ENCODE measurements at places on chromosomes 5 and 9. TPM values are rescaled to one million over a fixed set of nuclear protein-coding genes. Genes with fewer than 3 reads are reported as not detected.

Gene OR4F3
- not detected for total RNA-seq

Gene FST
- total RNA-seq = 2.3 TPM

GRCh38 chr5:63135291-63135690 is 556.7 kb downstream of the LRRC70 start:
- no peak for DNase-seq

DNA sequence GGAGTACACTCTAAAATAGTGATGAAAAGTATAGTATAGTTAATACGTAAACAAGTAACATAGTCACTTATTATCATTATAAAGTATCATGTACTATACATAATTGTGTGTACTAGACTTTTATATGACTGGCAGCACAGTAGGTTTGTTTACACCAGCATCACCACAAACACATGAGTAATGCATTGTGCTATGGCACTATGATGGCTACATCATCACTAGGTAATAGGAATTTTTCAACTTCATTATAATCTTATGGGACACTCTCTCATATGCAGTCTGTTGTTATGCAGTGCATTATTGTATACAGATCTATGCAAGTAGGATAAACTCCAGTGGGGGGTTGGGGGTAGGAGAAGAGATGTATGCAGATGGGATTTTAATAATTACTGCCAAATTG is 52.7 kb upstream of the ELL2 start:
- no peak for DNase-seq

DNA sequence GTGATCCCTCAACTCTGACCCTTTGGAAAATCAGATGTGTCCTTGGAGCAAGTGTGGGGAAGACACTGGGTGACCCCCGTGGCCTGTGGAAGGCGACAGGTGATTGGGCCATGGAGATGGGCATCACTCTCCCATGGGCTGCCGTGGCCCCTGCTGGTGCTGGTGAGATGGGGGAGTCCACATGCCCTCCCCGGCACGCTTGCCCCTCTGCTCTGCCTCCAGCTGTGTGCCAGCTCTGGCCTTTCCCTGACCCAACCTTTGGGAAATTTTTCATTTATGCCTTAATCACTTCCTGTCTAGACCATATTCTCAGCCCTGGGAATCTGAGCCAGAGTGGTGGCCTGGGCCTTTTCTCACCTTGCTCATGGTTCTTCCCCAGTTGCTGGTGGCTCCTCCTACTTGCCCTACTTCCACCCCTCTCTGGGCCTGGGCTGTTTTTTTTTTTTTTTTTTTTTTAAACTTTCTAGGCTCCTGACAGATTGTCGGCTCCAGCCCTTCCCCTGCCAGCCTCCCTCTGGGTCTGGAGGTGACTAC is 56.6 kb downstream of the RGS3 start:
- DNase-seq = peak; percentile 77

DNA sequence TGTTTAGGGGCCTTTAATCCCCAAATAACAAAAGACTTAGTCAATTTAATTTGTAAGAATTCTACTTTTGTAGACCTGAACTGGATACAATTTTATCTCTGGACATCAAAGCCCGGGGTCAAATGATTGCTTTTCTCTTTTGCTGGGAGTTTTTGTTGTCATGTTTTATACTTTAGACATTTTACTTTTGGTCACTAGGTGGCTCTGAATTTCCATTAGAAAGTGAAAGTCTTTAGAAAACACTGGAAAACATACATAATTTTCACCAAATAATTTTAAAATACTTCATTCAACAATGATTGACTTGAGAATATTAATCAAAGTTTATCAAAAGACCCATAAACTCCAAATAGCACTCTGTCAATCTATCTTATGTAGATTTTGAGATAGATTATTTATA is 2.8 kb upstream of the PCA3 start:
- DNase-seq = peak; percentile 5

Gene AQP7
- not detected for total RNA-seq

DNA sequence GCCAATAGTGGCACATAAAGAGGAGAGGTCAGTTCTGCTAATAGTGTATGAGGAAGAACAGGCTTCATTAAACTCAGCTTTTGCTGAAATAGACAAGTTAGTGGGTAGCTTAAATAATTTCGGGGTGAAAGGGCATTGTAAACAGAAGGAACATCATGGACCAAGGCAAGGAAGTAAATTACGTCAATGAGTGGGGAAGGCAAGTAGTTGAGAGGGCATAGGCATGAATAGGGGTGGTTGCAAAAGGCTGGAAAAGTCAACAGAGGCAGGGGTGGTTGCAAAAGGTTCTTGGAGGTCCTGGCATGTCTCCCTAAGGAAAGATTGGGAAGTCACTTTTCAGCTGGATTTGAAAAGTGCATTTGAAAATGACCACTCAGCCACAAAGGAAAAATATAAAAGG is 383.3 kb upstream of the RPS23 start:
- no peak for DNase-seq
